ENCODE measurements at places on chromosomes 16 and 17. TPM values are rescaled to one million over a fixed set of nuclear protein-coding genes. Genes with fewer than 3 reads are reported as not detected.

The OR1A1 gene
- not detected for total RNA-seq

The PRSS21 gene
- not detected for total RNA-seq

The MEIOB gene
- not detected for total RNA-seq

The SLC5A10 gene
- not detected for total RNA-seq

The ABCC12 gene
- not detected for total RNA-seq

The ESRP2 gene
- 104 TPM for total RNA-seq

The TBC1D3C gene
- not detected for total RNA-seq

The GAS2L2 gene
- total RNA-seq, result 0.52 TPM

The PER1 gene
- total RNA-seq, result 37.1 TPM

The SECTM1 gene
- 2.9 TPM for total RNA-seq

The CPHXL2 gene
- total RNA-seq, result not detected

The SLC47A1 gene
- total RNA-seq, result not detected

The MYH2 gene
- not detected for total RNA-seq

The CHST4 gene
- total RNA-seq, result 6.6 TPM

The MYH1 gene
- not detected for total RNA-seq

The LGALS9C gene
- 0.10 TPM for total RNA-seq

The ZNF646 gene
- total RNA-seq, result 18.4 TPM

The GSDMA gene
- not detected for total RNA-seq

The OR3A3 gene
- not detected for total RNA-seq

The WDR59 gene
- 15.1 TPM for total RNA-seq

The PPL gene
- total RNA-seq, result 58.1 TPM

The FAM171A2 gene
- total RNA-seq, result 3.0 TPM

Measured in HT-29 (cell line).